ENCODE measurements at places on chromosomes 12 and 14. TPM values are rescaled to one million over a fixed set of nuclear protein-coding genes. Genes with fewer than 3 reads are reported as not detected.

DNA sequence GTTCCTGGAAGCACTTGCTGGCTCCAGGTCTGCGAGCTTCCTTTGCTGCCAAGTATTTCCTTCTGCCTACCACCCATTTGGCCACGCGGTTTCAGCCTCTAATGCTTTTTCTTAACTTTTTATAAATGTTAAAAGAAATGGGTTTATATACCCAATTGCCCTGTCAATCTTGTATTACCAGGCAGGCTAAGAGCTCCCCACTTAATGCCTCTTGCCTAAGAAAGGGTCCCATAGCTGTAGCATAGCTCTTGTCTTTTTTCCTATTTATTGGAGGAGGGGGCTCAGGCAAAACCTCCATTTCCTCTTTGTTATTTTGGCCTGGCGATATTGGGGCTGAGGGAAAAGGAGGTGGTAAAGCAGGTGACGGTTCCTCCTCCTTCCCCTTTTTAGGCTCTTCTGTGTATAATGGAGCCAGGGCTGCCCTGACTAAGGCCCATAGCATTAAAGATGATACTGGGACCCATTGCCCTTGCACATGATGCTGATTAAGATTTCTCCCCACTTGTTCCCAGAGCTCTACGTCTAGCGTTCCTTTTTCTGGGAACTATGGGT, 21.6 kb upstream of the BLTP3B start:
- H3K27me3 ChIP-seq, result no peaks in the 10 kb centered on the region
- H3K27ac ChIP-seq, result peak overlapping the region; percentile 29
- H3K4me3 ChIP-seq, result peak overlapping the region; percentile 15
- DNase-seq, result no peak

The GPR162 gene
- 5.3 TPM for total RNA-seq

- peak overlapping the region; percentile 97 for H3K4me3 ChIP-seq
- H3K27ac ChIP-seq, result peak overlapping the region; percentile 98
- peak; percentile 54 for DNase-seq
- H3K36me3 ChIP-seq, result no peaks in the 10 kb centered on the region
- peaks cover 19% of the 10 kb centered on the region for H3K4me1 ChIP-seq
- H3K27me3 ChIP-seq, result no peaks in the 10 kb centered on the region
Measured at GRCh38 chr12:93379326-93379980, 1.7 kb downstream of the NUDT4 start.

GRCh38 chr14:91225025-91225424, 19.5 kb downstream of the GPR68 start:
- peaks cover 83% of the 10 kb centered on the region for H3K36me3 ChIP-seq
- no peak for DNase-seq
- H3K4me3 ChIP-seq, result no peak overlapping the region
- no peaks in the 10 kb centered on the region for H3K27me3 ChIP-seq
- H3K27ac ChIP-seq, result no peak overlapping the region
- no peaks in the 10 kb centered on the region for H3K4me1 ChIP-seq

The SLC25A47 gene
- total RNA-seq, result not detected

Data from stomach (tissue), 19 donors.